ENCODE measurements at places on chromosomes 16 and 17. TPM values are rescaled to one million over a fixed set of nuclear protein-coding genes. Genes with fewer than 3 reads are reported as not detected.
A peak's percentile ranks its signal among the peaks of the same experiment; 100 is the strongest.

SRP68 gene
- 88.0 TPM for total RNA-seq

AATK gene
- total RNA-seq: 3.4 TPM

GRCh38 chr16:4245077-4245791 is 3.4 kb upstream of the SRL start:
- no peak for DNase-seq

KRTAP16-1 gene
- not detected for total RNA-seq

GRCh38 chr17:3917391-3917931 is 1.2 kb upstream of the P2RX1 start:
- no peak for DNase-seq

DNA sequence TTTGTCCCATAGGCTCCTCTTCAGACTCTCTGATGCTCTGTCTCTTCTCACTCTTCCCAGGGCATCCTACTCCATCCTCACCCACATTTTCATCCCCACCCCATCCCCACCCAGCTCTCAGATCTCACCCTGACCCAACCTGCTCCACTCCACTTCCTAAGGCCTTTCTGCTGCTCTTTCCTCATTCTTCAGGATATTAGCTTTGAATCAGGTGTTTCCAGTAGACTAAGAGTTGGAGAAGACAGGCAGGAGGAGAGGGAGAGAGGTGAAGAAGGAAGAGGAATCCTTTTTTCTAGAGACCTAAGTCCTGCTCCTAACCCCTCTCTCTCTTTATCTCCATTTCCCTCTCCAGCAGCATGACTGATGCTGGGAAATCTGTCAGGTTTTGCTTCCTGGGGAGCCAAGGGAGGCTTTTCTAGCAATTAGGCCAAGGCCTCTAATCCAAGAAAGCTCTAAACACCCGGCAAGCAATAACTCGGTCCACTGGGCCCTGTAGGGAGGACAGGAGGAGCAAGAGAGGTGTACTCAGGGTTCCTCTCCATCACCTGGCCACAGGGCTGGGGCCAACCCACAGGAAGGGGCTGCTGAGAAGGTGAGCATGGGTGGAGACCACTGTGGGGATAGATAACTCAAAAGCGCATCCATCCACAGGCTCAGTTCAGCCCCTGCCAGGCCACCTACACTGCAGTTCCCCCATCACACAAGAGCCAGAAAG is 133.3 kb downstream of the TMEM132E start:
- DNase-seq: peak; percentile 1

- DNase-seq: no peak
Measured at GRCh38 chr17:57356719-57357391, 100.5 kb downstream of the MSI2 start.

DNA sequence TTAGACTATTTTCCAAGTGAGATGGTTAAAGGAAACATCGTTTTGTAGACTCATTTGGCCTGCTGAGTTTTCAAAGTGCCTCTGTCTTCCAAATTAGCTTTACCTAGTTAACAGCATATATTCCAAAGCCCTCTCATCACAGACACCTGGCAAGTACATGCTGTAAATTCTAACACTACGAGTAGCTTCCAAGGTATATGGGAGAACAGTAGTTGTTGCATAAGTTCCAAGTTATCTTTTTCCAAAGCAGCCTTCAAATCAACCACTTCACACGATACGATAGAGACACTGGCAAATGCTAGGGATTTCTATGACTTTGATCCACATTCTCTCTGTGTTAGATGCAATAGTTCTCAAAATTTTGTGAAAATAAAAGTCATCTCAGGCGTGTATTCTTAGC is 299.3 kb downstream of the CNTNAP4 start:
- DNase-seq: no peak

GRCh38 chr17:43917348-43918025 is 10.2 kb upstream of the MPP2 start:
- no peak for DNase-seq

Data from ureter (tissue), 1 donor.